ENCODE measurements at places on chromosomes 7 and 10.
A peak's percentile ranks its signal among the peaks of the same experiment; 100 is the strongest.

DNA sequence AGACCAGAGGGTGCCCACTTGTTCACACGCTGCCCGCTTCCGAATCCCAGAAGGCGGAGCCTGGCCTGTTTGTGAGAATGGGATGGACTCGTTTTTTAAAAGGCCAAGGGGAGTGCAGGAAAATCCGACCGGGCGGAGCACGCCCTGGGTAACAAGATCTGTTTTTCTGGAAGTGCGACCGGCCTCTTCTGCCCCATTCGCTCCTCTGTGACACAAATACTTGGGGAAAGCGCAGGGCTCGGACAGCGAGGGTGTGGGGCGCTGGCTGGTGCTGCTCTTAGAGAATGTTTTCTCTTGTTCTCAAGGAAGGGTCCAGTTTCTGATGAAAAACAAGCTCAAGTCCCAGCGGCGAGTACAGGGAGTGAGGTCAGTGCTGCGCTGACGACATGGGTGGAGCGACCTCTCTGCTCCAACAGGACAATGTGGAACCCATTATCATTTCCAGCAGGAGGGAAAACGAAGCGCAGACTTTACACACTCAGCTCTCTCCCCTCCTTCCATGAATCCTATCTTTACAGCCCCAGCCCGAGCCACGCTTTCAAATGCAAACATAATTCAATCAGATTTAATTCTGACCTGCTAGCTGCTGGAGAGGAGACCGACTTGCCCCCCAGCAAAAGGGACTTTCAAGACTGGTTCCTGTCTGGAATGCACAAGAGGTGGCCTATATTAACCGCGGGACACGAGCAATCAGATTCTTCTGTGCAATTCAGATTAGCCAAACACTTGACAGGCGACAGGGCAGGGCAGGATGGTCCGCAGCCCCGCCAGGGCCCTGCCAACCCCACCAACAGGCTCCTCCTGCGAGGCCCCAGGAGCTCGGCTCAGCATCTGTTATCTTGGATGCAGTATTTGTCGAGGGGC, 1.1 kb downstream of the RADIL start:
- peak; percentile 59 for DNase-seq

DNA sequence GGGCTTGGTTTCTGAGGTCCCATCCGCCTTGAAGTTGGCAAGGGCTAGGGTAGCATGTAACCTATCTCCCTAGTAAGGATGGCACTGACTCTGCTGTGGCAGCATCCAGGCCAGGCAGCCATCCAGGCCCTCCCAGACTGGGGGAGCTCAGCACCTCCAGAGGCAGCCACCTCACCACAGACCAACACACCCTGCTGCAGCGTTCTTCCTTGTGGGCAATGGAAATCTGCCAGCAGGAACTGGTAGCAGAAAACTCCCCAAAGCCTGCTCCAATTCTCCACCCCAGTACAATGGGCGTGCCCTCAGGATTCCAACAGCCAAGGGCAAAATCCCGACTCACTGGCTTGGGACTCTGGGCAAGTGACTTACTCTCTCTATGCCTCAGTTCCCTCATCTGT, 27.5 kb downstream of the DLG5 start:
- DNase-seq = peak; percentile 68

DNA sequence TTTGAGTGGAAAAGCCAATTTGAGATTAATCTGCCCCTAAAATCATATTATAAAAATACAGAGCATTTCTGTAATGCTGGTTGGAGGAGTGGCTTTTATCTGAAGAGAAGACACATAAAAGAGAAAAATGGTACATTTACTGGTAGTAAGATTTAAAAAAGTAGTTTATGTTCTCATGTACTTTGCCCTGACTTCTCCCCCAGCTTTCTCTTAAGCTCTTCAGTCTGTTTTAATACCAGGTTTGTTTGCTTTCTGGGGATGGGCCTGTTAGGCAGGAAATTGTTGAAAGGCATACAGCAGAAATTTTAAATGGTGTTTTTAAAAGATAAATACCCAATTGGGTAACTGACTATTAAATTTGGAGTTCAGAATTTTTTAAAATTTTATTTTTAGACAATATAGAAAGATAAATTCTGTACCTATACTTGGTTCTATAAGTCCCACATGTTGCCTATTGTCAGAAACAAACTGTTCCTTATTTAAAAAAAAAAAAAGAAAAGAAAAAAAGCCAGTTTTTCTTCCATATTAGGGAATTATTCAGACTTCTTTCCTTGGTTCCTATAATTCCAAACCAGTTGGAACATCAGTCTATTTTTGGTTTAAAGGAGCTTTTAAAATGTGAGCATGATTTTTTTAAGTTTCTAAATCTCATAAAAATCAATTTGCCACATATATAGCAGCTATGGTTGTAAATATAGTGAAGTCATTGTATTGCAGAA, 136.6 kb downstream of the ARID5B start:
- no peak for DNase-seq

- DNase-seq = no peak
These were observed 106.3 kb downstream of the GRK5 start for GRCh38 chr10:119313644-119314043.

DNA sequence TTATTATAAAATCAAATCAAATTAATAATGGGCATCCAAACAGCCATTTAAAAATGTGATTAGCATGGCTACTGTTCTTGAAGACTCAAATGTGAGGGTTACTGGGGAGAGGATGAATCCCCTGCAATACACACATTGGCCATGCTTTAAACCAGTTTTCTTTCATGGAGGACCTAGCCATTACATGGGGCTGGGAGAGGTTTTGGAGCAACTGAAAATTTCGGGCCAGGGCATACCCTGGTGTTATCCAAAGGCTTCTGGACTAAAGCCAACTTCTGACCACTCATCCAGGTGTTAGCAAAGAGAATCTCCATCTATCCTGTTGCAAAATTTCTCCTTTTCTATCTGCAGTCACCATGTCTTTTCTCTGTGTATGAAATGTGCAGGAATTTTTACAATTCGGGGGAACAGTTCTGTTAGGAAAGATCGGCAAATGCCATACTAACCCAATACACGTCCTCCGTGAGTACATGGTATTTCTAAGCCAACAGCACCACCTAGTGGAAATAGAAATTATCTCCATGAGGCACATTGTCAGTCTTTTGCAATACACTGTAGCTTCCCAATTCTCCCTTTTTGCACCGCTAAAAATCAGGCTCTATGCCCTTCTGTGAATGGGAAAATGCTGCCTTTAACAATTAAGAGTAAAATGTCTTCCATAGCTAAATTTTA, 47.0 kb upstream of the ZNF107 start:
- no peak for DNase-seq

DNA sequence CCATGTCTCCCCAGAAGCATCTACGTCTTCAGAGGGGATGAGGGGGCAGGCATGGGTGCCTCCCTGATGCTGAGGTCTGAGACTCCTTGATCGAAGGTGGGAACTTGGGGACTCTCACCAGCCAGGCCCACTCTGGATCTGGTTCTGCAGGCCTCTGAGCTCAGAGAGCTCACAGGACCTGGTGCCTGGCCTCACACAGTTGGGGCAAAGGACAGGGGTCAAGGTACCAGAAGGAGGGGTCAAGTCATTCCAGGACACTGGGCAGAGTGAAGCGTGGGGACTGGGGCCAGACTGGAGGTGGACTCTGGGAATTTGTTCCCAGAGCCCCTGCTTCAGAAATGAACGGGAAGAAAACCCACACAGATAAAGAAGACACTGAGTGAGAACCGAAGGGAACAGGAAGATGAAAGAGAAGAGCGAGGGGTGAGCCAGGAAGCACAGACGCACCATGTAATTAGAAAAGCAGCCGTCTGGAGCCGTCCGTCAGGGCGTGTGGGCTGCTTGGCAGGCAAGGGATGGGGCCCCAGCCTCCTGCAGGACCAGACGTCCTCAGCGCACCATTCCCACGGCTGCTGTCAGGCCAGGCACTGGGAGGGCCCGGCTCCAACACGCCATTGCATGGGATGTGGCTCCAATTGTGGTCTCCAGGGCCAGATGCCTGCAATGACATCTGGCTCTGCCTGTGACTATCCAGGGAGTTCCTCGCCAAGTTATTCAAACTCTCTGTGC, 47.7 kb downstream of the ZCCHC24 start:
- DNase-seq = peak; percentile 64
